ENCODE measurements at places on chromosomes 2 and 18. TPM values are rescaled to one million over a fixed set of nuclear protein-coding genes. Genes with fewer than 3 reads are reported as not detected.

The TMEM237 gene
- 21.1 TPM for polyA plus RNA-seq

The SKA1 gene
- polyA plus RNA-seq: 0.89 TPM

DNA sequence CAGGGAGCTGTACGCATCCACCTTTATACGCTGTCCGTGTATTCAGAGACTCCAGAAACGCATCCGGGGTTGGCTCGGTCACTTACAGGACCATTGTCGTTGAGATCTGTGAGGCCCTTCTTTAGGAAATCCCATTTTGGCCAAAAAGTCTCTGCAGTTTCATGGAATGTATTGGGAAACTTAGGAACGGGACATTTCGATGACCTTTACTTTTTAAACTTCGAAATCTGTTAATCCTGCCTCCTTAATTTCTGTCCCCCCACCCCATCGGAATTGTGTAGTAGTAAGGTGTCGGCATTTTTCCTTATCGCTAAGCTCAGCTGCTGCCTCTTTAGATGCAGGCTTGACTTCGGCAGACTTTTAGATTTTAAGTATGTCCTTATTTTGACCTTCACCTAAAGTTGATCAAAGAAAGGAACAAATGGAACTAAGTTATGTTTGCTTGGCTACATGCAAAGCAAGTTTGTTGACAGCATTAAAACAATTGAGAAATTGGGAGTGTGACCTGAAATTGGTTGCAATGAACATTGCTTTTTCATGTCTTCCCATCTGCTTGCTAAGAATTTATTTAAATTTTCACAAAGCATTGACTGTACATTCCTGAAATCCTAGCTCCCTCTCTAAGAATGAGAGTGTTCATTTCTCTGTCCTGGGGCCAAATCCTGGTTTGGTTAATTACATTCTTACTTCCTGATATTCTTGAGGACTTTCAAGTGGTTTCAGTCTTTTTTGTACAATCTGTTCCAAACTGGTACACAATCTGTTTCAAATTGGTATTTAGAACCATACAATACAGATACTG lies 884 bp upstream of the RAPH1 start:
- no peak for DNase-seq

- DNase-seq: no peak
Observed at GRCh38 chr2:5548991-5549715, 143.0 kb upstream of the SOX11 start.

The HRH4 gene
- 0.05 TPM for polyA plus RNA-seq

DNA sequence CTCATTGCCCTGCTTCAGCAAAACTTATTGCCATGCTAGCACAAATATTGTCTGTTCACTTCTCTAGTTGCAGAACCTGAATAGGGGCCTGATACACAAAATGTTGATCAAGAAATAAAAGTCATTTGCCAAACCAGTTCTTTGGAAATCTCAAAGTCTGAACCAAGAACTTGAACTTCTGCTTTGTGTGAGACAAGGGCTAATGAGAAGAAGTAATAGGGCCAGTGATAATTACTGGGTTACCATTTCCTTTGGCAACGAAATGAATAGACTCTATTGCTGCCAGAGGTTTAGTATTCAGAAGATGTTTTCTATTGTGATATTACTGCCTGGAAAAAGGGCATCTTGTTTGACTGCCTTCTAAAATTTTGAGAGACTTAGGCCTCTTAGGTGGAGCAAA lies 35.0 kb downstream of the TMEFF2 start:
- DNase-seq: no peak

- DNase-seq: no peak
Observed at GRCh38 chr2:15429032-15429431, 132.1 kb downstream of the NBAS start.

- DNase-seq: no peak
Observed at GRCh38 chr2:229363185-229363814, 92.2 kb upstream of the PID1 start.

All from thymus (tissue), 14 donors.